Calu3 (cell line): ENCODE measurements at places on chromosomes 2 and 18. TPM values are rescaled to one million over a fixed set of nuclear protein-coding genes. Genes with fewer than 3 reads are reported as not detected.
A peak's percentile ranks its signal among the peaks of the same experiment; 100 is the strongest.

AMER3 gene
- total RNA-seq = not detected in 2 replicates

ATP8B1 gene
- 62.3 and 66.2 TPM in 2 replicates for total RNA-seq

HRH4 gene
- 0.09 TPM in 1 of 2 replicates, not detected in the other for total RNA-seq

SLC14A1 gene
- total RNA-seq = not detected in 2 replicates

- H3K36me3 ChIP-seq = no peaks in the 10 kb centered on the region
- H3K4me1 ChIP-seq = peaks cover 11% of the 10 kb centered on the region
- H3K27ac ChIP-seq = no peak overlapping the region
- H3K4me3 ChIP-seq = peak overlapping the region; percentile 18
Measured at GRCh38 chr2:96470636-96471035, 34.5 kb downstream of the NEURL3 start.

- DNase-seq = no peak
- no peaks in the 10 kb centered on the region for H3K27me3 ChIP-seq
- peaks cover 76% of the 10 kb centered on the region for H3K4me1 ChIP-seq
- H3K4me3 ChIP-seq = no peak overlapping the region
Measured at GRCh38 chr2:179239195-179239594, 25.4 kb downstream of the SESTD1 start.

DNA sequence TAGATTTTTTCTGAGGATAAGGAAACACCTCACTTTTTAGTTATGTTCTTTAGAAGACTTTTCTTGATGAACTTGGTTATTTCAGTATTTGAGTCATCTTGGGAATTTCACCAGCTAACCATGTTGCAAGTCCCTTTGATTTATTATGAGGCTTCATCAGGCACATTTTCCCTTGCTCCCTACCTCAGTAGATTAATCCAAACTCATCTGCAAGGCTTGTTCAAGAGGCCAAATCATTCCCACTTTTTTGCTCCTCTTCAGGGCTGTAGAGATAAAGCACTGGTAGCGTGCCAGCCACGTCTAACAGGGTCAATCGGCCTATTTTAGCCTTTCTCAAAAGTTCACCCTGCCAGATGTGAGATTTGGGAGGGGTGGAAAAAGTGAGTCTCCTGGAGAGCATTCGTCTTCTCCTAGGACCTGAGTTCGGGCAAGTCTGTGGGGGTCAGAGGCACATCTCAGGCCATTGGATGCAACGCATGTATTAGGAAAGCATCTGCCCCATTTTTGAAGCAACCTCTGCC lies 120.3 kb downstream of the RDH14 start:
- DNase-seq = no peak
- H3K27ac ChIP-seq = no peak overlapping the region
- H3K27me3 ChIP-seq = peaks cover 47% of the 10 kb centered on the region
- no peaks in the 10 kb centered on the region for H3K4me1 ChIP-seq
- H3K36me3 ChIP-seq = no peaks in the 10 kb centered on the region
